ENCODE measurements at places on chromosomes 2 and 18.
A peak's percentile ranks its signal among the peaks of the same experiment; 100 is the strongest.

DNA sequence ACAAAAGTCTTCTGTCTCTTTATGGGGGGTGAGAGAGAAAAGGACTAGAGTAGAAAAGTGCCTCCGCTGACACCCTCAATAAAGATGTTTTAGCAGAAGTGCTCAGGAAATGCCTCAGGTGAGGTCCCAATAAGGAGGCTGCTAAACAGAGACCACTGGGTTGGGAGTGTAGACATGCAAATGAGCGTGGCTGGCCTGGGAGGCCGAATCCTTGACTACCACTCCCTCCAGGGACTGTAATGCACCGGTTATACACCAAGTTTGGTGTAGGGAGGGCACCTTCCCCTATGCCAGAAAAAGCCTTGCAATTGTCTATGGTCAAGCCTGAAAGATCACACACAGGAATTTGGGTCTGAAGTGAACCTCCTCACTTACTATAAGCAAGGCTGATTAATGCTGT lies 1.8 kb downstream of the TMX3 start:
- no peak for DNase-seq

GRCh38 chr2:62783679-62784078 lies 78.2 kb downstream of the EHBP1 start:
- DNase-seq = no peak

- no peak for DNase-seq
These were observed 26.9 kb downstream of the TMEM247 start for GRCh38 chr2:46506131-46506706.

DNA sequence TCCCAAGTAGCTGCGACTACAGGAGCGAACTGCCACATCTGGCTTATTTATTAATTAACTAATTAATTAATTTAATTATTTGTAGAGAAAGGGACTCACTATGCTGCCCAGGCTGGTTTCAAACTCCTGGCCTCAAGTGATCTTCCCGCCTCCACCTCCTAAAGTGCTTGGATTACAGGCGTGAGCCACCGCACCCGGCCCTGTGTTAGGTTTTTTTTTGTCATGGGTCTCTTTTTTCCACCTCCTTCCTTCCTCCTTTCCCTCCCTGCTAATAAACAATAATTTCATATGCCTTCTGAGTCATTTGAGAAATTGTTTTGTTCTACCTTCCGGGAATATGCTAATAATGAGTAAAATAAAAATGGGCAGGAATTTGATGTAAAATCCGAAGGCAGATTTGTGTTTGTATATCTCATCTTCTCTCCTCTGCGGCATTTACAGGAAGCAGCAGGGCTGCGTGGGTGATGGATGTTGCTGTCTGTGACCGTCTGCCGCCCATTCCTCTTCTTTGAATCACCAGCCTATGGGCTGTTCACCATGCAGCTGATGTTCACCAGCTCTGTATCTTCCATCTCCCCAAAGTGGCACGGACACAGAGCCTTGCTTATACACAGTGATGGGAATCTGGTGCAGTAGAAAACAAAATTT lies 89.9 kb downstream of the ACSL3 start:
- DNase-seq = no peak

- no peak for DNase-seq
These were observed 155.0 kb upstream of the REG3G start for GRCh38 chr2:78870343-78870967.

- no peak for DNase-seq
These were observed 1.0 kb upstream of the TUBB6 start for GRCh38 chr18:12306752-12307700.

DNA sequence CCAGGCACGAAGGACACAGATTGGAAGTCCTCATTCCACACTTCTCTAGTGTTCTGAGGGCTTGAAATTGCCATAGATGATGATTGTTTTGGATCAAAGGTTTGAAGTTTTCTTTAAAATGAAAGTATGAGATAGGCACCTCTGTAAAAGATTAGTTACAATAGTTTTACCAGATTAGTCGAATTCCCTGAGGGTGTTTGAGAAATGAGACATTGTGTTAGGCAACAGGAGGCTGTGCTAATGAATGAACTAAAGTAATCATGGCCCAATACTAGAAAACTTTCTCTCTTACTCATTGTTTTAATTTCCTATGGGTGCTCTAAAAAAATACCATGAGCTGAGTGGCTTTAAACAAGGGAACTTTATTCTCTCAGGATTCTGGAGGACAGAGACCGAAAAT lies 421.7 kb downstream of the RNF144A start:
- DNase-seq = no peak

DNA sequence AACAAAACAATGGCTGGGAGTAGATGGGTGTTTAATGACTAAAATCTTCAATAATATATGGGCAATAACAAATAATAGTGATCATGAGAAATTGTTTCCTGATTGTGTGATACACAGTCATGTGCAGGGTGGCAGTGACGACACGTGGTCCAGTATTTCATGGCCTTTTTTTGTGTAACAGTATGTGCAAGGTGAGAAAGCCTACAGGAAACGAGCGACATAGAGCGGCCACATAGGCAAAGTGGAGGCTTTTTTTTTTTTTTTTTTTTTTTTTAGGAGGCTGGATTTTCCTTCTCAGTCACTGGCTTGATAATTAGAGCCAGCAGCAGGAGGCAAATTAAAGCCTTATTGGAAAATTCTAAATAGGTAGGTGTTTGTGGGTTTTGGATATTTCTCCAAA lies 123.7 kb downstream of the MYO3B start:
- DNase-seq = no peak

DNA sequence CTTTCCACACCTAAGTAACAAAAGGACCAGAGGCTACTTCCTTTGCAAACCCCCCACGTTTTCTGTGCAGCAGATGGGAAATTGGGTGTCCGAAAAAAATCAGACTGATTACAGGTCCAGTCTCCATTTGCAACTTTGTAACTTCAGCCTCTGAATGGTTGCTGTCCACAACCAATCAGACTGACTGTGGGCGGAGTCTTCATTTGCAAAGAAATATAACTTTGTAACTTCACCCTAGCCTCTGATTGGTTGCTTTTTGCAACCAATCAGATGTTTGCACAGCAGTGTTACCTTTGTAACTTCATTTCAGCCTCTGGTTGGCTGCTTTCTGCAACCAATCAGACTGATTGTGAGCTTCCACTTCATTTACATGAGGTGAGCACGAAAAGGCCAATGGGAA lies 27.8 kb upstream of the CACNB4 start:
- DNase-seq = no peak

DNA sequence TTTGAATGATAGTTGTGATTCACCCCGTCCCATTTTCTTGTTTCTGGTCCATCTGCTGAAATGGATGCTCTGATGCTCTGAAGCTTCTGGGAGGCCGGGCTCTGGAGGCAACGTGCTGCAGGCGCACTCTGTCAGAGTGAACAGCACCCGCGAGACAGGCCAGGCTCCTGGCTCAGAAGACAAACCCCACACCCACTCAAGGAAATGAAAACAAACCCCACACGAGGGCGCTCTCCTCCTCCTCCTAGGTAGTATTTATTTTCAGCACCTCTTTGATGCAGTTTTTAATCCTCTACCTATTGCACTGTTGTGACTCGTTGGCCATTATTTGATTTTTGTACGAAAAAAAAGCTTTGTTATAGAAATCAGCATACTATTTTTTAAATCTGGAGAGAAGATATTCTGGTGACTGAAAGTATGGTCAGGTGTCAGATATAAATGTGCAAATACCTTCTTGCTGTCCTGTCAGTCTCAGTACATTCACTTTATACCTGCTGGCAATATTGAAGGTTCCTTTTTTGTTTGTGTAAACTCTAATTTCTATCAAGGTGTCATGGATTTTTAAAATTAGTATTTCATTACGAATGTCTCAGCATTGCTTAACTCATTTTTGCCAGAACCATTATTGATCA lies 10.3 kb upstream of the CHST10 start:
- peak; percentile 43 for DNase-seq

- no peak for DNase-seq
These were observed 289.2 kb upstream of the HDAC4 start for GRCh38 chr2:239689985-239690384.

GRCh38 chr18:30889519-30890301 lies 152.8 kb downstream of the DSC3 start:
- no peak for DNase-seq

GRCh38 chr2:15050483-15050882 lies 418.0 kb downstream of the LRATD1 start:
- no peak for DNase-seq

DNA sequence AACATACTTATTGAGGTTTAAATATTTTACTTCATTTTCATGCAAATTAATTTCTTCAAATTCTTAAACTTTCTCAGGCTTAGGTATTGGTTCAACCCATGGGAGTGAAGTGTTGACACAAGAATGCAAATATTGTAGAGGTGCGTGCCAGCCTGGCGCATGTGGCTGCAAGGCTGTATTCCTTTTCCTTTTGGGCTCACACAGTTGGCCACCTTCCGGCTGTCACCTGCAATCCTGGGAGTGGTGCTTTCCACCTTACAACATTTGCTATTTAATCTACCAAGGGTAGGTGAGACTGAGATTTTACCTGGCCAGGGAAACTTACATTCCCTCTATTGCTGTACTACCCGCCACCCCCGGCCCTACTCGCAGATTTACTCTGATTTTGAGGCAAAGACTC lies 141.1 kb downstream of the DCC start:
- DNase-seq = no peak

GRCh38 chr2:188349019-188349418 lies 57.3 kb downstream of the GULP1 start:
- DNase-seq = no peak

DNA sequence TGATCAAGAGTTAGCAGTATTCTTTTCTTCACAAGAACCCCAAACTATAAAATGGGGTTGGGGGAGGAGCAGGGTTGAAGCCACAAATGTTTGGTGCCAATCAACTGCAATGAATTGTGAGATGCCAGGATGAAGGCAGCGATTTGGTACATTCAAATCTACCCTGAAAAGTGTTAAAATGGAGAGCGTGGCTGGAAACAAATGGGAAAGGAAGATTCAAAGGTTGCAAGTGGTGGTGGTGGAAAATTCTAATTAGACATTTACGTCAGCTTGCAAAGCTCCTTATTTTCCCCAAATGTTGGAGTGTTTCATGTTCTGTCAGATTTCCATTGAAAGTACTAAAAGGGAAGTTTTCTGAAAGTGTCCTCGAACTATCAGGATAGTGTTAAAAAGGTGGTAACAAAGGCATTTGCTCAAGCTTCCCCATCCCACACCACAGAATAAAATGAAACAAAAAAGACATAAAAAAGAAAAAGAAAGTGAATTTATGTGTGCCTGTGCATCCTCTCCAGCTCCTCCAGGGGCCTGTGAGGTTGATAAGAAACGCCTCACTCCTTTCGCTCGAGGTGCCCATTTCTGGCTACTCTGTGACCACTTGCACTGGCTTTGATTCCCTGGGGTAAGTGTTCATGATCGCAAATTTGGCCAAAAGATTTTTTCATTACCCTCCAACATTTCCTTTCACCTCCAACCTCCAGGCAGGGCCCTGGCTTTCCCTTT lies 424.1 kb upstream of the POU3F3 start:
- no peak for DNase-seq

- DNase-seq = no peak
These were observed 62.6 kb downstream of the NFATC1 start for GRCh38 chr18:79458131-79458838.

DNA sequence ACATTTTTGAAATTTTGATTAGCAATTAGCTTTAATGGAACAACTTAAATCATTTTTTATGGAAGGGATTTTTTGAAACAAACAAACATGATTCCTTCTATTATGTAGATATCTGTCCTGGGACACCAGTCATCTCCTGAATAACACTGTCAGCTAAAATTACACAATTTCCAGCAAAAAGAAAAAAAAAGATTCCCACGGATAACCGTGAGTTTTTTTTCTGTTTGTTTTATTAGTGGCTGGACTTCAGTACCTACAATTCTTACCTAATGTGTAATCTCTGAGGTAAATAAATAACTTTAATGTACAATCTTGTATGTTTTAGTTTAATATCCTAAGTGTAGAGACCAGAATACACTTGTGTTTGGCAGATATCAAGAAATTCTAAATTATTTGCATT lies 126.6 kb upstream of the KYNU start:
- no peak for DNase-seq

- DNase-seq = no peak
These were observed 53.3 kb downstream of the GULP1 start for GRCh38 chr2:188345020-188345419.

- DNase-seq = no peak
These were observed 18.1 kb upstream of the MGAT4A start for GRCh38 chr2:98749066-98749450.

GRCh38 chr2:159606287-159606686 lies 10.1 kb downstream of the BAZ2B start:
- DNase-seq = no peak

- no peak for DNase-seq
These were observed 442.5 kb downstream of the LRATD1 start for GRCh38 chr2:15074751-15075700.

DNA sequence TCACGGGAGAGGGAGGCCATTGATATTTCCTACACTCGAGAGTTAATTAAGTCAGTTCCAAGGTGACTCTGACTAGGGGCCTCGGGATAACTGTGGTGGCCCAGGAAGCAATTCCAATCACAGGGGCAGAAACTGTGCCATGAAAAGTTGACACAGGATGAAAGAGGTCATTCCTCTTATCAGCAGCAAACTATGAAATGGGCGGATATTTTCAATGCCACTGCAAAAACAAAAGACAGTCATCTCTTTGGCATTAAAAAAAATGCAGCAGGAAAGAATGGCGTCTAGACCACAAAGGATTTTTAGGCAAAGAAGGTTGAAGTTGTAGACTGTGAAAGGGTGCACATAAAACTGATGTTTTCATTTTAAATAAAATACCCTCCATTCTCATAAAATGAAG lies 50.0 kb downstream of the TGIF1 start:
- DNase-seq = no peak

DNA sequence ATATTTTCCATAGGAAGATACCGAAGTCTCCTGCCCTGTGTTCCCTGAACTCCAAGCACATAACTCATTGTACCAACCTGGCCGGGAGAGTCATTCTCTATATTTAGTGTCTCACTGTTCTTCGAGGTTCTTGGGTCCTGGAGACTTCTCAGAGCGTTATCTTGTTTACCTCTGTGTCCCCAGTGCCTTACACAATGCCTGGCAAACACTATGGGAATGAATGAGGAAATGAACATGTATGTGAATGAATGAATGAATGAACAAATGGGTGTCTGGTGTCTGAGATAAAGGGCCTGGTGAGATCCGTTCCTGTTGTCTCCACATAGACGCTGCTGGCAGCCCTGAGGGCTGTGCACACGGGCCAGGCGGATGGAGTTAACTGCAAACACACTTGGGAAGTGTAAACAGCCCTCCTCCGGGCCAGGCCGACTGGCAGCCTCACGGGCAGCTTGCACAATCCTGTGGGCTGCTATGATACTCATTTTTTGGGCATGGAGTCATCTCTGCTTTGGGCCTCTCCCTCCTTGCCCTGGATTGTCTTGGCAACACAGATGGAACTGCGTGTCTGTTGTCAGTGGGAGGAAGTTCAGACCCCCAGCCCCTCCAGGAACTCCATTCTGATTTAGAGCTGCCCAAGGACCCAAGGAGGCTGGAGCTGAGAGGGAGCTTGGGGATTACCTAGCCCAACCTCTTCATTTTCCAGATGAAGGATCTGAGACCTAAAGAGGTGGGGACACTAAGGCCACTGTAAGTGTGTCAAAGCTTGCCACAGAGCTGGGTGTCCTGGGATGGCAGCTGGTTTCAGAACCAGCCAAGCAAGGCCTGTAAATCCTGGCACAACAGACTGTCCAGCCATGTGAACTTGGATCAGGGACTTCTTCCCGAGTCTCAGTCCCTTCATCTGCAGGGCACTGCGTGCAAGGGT lies 124.4 kb downstream of the INHBB start:
- DNase-seq = no peak

All from activated CD8-positive, alpha-beta memory T cell treated with anti-CD3 and anti-CD28 coated beads for 1 hour (primary cell).